Esophagus muscularis mucosa (tissue), 4 donors: ENCODE measurements at places on chromosomes 13 and 19.

DNA sequence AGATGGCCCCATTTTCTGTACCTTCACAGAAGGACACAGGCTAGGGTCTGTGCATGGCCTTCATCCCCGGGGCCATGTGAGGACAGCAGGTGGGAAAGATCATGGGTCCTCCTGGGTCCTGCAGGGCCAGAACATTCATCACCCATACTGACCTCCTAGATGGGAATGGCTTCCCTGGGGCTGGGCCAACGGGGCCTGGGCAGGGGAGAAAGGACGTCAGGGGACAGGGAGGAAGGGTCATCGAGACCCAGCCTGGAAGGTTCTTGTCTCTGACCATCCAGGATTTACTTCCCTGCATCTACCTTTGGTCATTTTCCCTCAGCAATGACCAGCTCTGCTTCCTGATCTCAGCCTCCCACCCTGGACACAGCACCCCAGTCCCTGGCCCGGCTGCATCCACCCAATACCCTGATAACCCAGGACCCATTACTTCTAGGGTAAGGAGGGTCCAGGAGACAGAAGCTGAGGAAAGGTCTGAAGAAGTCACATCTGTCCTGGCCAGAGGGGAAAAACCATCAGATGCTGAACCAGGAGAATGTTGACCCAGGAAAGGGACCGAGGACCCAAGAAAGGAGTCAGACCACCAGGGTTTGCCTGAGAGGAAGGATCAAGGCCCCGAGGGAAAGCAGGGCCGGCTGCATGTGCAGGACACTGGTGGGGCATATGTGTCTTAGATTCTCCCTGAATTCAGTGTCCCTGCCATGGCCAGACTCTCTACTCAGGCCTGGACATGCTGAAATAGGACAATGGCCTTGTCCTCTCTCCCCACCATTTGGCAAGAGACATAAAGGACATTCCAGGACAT is 7.0 kb upstream of the CEACAM7 start:
- no peak for DNase-seq

DNA sequence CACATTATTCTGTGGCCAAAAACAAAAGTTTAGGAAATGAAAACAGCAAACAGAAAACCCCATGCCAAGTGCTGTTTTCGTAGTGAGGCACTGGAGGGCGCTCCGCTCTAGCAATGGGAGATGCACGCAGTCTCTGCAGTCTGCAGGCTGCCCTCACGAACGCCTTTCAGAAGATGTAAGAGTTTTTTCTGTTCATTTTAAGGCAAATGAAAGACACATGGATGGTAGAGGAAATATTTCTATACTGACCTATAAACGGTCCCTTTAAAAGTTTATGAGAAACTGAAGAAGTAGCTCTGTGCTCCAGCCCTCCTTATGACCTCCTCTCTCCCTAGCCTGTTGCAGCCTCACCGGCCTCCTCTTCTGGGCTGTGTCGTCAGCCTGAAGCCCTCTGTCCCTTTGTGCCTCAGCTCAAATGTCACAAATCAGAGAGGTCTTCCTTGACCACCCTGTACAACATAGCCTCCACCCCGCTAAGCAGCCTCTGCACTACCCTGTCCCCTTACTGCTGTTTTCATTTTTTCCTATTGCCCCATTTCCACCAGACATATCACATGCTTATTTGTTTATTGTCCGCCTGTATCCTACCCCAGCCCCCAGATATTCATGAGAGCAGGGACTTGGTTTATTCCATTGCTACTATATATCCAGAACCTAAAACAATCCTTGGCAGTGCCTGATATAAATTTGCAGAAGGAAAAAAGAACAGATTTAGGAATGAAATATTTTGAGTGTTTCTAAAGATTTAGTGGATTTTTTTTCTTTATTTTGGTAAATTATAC is 116.4 kb downstream of the TM9SF2 start:
- DNase-seq, result no peak

- DNase-seq, result no peak
These were observed 451 bp upstream of the ICAM5 start for GRCh38 chr19:10289167-10289835.

DNA sequence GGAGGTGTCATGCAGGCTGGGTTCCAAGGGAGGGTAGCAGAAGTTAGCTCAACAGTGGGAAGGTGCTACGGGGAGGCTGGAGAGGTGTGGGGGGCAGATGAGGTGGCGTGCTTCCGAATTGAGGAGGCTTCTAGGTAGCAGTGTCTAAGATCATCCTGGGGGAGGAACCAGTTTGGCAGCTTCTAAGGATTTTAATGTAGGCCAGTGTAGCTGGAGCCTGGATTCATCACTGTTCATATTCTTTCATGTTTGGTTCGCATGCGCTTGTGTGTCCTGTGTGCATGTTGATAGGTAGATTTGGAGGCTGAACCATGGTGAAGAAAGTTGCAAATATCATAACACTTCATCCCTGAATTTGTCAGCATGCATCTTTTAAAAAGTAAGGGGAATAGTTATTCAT is 86.7 kb downstream of the GPR12 start:
- DNase-seq, result peak; percentile 85

DNA sequence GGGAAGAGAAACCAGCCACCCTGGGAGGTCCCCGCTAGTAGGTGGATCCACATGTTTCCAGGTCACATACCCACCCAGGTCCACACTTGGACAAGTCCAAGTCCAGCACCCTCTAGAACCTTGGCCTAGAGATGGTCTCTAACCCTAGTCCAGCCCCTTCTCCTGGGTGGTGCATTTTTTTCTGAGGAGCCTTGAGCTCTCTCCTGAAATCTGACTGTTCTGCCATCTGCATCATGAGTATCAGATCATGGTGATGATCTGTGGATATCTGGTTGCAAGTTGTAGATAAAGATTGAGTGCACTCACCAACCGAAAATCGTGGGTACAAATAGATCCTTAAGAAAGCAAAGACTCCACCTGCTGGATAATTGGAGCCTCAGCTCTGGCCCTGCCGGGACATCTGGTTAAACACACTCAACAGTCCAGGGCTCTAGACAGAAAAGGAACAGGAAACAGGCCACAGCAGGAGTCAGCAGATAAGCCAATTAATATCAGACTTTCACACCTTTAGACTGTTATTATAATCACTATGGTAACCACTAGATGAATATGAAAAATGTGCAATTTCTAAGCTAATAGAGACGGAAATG is 41.1 kb downstream of the GPR12 start:
- peak; percentile 60 for DNase-seq

DNA sequence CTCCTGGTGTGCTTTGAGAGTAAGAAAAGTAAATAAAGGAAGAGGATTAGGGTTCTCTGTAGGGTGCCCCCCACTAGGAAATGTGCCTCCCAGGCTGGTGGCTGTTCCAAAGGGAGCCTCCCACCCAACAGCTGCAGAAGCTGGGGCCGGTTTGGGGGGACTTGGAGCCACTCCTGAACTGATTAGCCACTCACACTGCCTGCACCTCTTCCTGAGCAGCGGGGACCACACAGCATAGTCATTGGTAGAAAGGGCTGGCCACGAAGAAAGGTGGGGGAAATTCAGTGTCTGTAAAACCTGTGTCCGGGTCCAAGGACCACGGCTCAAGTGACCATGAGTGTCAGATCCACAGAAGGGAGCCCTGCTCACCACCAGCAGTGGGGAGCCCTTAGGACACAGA is 55.6 kb downstream of the SPACA7 start:
- DNase-seq, result no peak

DNA sequence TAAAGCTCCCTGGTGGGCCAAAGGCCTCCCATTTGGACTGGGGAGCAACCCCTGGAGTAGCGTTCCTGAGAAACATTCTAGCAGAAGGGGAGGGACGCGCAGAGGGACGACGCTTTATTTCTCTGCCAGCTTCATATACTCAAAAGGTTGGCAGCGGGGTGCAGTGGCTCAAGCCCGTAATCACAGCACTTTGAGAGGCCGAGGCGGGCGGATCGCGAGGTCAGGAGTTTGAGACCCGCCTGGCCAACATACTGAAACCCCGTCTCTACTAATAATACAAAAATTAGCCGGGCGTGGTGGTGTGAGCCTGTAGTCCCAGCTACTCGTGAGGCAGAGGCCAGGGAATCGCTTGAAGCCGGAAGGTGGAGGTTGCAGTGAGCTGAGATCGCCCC is 16.8 kb downstream of the RB1 start:
- no peak for DNase-seq

DNA sequence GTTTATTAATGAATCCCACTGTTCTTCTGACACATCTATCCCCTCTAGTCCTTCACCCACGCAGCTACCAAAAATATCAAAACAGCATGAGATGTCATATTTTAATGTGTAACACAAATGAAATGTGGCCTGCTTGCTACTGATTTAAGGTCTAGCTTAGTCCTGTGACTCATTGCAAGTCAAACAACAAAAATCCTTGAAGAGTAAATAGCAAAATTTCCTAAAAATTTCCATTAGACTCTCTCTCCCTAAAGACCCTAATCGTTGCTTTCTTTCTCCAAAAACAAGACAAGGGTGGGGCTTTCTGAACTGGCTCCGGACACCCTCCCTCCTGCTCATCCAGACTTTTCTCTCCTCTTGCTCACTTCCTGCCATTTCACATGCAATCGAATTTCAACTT is 99.9 kb upstream of the IPO5 start:
- DNase-seq, result no peak

GRCh38 chr19:1933244-1933643 is 7.7 kb upstream of the CSNK1G2 start:
- no peak for DNase-seq

DNA sequence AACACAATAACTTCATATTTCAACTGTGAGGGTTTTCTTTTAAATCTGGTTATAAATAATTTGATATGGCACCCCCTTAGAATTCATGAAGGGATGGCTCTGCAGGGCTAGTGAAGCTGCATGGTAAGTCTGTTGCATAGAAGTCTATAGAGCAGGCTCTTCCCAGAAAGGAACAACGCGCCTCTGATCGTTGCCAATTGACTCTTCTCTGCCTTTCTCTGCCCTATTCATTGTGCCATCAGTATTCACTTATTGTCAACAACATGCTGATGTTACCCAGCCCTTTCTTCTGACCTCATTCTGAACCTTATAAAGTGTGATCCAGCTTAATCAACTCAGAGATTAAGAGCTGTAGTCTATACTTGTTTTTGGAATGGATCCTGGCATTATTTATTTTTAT is 16.3 kb upstream of the DCT start:
- DNase-seq, result no peak

GRCh38 chr13:39876258-39876657 is 220.8 kb downstream of the COG6 start:
- DNase-seq, result no peak

- DNase-seq, result no peak
These were observed 14.1 kb downstream of the ZNF429 start for GRCh38 chr19:21519488-21519887.

DNA sequence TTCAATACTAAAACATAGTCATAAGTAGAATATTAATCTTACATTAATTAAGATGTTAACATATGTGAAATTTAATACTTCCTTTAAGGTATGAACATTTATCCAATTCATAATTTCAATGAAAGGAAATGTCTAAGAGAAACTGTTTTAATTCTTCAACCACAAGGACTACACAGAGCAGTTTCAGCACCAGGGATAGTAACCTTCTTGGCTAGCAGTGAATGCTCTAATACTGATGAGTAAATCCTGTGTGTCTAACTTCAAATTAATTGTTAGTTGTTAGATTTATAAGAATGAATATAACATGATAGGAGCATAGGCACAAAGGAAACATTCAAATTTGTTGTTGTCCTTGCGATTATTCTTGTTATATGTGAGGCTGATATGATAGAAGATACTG is 15.6 kb upstream of the NBEA start:
- DNase-seq, result no peak

DNA sequence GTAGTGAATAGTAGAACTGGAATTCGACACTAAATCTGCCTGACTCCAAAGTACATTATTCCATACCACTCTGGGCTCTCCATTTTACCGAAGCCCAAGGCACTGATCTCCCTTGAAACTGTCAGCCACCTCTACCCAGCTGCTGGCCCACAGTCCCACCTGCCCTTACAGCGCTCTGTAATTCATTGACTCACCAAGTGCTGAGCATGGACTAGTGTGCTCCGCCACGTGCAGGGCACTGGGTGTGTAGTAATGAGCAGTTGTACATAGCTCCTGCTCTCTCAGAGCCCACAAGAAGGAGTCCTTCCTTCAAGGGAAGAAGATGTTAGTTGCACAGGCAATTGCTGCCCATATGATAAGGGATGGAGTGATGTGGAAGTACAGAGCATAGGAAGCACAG is 76.6 kb upstream of the SIAH3 start:
- no peak for DNase-seq

DNA sequence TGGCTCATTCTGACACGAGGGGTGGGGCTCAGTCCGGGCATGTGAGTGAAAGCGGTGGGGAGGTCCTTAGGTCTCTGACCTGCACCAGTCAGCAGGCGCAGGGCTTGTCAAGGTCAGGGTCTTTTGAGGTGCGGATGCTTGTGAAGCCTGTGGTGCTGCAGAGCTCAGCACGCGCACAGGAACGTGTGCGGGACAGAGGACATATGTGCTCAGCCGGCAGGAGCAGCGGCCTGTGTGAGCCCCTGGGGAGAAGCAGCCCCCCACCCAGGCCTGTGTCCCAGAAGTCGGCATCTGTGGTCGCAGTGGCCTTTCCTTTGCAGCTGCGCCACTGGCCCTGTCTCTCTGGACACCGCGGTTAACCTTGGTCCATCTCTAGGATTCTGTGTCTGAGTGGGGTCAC is 30.9 kb downstream of the ATP4B start:
- DNase-seq, result no peak

DNA sequence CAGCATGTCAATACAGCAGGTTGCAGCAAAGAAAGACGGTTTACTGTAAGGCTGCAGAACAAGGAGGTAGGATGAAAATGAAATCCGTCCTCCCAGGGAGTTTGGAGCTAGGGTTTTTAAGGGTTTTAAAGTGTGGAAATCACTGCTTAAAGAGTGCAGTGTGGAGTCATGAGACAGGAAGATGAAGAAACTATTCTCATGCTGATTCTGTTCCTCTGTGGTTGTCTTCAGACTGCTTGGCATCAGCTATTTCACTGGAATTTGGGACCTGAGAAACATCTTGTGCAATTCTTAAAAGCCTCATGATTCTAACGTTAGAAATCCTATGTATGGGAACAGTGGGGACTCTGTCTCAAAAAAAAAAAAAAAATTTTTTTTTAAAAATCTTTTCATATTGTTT is 11.4 kb downstream of the ZNF331 start:
- DNase-seq, result no peak

- DNase-seq, result no peak
These were observed 334.3 kb downstream of the MTUS2 start for GRCh38 chr13:29154390-29154789.

DNA sequence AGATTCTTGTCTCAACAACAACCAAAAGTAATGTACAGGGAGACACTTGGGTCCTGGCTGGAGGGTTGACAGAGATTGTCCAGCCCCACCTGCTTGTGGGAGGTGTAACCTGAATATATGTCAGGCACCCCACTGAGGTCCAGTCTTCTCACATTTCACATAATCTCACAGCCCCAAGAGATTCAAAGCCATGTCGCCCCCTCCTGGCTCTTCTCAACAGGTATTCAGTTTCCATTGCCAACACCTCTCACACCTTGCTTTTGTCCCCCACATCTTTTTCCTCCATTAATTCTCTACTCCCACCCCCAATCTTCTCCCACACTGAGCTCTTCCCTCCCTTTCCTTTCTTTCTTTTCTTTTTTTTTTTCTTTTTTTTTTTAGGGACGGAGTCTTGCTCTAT is 11.2 kb downstream of the UNC13A start:
- no peak for DNase-seq
